ENCODE measurements at places on chromosomes 1 and 21.
A peak's percentile ranks its signal among the peaks of the same experiment; 100 is the strongest.

DNA sequence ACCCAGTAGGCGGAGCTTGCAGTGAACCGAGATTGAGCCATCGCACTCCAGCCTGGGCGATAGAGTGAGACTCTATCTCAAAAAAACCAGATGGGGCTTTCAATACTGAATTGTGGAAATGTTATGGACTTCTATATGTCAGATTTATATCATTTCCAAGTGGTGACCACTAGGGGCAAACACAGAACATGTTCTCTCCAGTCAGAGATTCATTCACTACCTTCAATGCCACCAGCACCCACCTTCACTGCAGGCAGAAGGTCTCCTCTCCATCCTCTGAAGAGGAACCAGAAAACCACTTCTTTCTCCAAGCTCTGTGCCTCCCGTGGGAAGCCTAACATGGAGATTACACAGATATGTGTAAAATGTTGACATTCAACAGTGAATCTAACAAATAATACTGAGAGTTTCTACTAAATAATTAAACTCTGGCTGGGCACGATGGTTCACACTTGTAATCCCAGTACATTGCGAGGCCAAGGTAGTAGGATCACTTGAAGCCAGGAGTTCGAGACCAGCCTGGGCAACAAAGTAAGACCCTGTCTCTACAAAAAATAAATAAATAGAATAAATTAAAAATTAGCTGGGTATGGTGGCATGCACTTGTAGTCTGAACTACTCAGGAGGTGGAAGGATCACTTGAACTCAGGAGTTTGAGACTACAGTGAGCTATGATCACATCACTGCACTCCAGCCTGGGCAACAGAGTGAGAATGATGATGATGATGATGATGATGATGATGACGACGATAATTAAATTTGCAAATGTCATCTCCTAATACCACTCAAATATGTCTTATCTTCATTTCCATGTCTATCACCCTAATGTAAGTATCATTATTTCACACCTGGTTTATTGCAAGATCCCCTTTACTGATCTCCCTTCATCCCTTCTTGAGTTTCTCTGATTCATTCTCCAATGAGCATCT is 151.1 kb downstream of the ZNF281 start:
- peak; percentile 48 for DNase-seq

DNA sequence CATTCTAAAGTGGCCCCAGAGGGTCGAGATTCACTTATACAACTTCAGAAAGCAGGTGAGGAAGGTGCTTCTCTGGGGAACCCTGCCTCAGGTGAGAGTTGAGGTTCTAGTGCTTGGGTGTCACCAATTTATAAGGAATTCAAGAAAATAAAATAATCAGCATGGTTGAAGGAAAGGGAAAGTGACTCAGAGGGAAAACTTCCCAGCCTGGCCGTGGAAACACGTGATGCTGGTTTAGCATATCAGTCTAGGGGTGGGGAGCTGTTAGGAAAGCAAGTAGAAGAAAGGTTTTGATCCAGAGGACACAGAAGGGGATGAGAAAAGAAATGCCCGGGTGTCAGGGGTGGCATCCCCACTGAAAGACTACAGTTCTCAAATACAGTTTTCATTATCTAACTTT is 37.7 kb upstream of the TMEM125 start:
- DNase-seq = peak; percentile 52

DNA sequence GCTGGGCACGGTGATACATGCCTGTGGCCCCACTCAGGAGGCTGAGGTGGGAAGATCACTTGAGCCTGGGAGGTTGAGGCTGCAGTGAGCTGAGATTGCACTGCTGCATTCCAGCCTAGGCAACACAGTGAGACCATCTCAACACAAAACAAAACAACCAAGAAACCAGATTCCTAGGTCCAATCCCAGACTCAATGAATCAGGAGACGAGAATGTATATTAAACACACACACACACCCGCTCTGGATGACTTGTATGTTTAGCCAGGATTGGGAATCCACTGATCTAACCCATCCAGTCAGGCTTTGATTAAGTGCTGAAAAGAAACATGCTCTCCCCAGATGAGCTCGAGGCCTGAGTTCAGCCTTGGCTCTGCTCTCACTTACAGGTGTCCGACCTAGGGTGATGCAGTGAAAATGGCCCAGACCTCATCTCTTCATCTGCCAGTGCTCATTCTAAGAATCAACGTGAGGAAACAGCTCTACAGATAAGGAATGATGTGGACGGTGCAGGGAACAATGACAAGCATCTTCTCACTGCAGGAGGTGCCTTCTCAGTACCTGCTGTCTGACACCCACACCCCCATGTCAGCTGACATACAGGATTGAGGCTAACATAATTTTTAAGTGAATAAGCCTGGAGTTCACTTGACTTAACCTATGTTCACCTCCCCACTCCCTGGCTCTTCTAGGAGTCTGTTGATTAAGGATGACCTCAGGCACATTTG is 15.3 kb upstream of the SRSF4 start:
- peak; percentile 85 for DNase-seq

DNA sequence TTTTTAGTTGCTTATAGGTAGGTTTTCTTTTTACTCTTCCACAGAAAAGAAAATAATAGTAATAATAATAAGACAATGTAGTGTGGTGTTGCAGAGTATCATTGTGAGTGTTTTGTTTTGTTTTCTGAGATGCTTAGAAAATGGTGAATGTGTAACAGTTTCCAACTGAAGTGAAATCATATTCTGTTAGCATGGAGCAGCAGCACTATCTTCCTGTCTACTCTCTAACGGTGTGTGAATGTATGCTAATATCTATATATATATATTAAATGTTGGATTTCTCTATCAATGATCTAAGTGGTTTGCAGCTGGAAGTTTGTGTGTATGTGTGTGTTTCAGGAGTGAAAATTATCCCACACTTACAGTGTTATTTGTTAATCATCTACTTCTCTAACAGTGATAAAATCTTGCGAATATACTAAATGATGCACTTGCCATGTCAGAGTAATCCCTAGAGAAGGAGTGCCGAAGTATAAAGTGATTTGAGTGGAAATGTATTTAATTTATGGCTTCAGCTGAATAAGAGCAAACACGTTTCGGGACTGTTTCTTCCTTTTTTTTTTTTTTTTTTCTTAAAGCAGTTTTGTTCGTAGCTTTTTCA is 377 bp downstream of the SAMD13 start:
- no peak for DNase-seq

DNA sequence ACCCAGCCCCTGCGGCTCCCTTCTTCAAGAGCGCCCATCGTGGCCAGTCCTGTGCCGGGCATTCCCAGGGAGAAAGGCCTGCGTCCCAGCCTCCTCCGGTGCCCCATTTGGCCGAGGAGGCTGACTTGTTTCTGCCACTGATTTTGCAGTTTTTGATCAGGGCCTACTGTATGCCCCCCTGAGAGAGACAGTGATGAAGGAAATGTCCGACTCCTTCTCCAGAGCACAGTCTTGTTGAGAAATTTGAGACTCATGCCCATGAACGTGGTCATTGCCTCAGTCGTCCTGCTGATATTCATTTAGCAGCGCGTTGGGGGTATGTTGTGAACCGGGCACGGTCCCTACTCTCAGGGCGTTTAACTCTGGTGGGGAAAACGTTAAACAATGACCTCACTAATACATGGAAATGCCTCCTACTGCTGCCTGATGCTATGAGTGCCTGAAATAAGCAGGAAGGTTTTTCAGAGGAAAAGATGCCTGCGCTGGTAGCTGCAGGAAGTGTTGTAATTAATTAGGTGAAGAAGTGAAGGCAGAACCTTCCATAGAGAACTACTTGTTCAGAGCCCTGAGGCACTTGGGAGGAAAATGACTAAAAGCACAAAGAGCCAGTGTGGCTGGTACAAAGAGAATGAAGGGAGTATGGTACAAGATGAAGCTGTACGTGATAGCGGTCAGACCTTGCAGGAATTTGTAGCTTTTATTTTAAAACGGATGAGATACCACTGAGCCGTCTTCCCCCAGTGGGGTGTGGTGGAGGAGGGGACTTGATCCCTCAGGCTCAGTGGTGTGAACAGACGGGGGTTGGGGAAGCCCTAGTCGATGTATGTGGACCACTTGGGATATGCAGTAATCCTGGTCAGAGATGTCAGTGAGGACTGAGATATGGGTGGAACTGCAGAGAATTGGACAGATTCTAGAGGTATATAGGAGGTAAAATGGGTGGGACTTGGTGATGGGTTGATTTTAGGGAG is 730 bp downstream of the ZCCHC17 start:
- peak; percentile 44 for DNase-seq
